ENCODE measurements at places on chromosomes 4 and X.

DNA sequence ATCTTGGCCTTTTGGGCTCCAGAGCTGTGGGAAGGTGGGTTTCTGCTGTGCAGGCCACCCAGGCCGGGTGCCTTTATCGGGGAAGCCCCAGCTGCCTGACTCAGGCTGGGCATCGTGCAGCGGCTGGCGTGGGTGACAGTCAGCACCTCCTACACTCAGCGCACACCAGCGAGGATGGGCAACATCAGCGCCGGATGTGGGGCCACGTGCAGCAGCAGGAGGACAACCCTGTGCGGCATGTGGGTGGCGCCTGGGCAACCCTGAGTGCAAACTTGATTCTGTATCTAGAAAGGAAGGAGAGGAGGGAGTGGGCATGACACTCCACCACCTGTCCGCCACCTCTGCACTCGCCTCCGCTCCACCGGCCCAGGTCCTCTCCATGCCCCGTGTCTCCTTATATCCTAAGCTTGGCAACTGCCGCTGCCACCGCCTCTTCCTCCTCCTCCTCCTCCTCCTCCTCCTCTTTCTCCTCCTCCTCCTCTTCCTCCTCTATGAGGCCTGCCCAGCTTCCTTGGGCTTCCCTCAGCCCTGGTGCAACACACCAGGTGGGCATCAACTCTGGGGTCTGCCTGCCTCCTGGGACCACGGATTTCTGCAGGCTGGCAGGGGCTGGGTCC is 107.4 kb upstream of the AFAP1 start:
- no peak for DNase-seq

DNA sequence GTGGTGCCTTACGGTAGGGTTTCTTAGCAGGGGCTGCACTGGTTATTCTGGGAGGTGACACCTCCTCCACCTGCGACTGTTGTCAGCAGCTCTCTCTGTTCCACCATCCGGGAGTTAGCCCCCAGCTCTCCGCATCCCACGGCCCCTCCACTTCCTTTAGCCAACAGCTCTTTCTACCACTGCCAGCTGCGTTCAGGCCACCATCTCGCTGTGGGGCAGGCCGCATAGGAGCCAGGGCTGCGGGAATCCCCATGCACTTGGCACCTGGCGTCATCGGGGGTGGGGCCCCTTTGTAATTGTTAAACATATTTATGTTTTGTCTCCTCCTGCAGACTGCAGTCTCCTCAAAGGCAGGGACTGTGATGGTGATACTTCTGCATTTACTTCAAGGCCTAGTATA is 480.2 kb downstream of the SMARCA1 start:
- no peak for DNase-seq

- DNase-seq = no peak
Measured at GRCh38 chr4:172786039-172786792, 382.4 kb upstream of the GALNT7 start.

DNA sequence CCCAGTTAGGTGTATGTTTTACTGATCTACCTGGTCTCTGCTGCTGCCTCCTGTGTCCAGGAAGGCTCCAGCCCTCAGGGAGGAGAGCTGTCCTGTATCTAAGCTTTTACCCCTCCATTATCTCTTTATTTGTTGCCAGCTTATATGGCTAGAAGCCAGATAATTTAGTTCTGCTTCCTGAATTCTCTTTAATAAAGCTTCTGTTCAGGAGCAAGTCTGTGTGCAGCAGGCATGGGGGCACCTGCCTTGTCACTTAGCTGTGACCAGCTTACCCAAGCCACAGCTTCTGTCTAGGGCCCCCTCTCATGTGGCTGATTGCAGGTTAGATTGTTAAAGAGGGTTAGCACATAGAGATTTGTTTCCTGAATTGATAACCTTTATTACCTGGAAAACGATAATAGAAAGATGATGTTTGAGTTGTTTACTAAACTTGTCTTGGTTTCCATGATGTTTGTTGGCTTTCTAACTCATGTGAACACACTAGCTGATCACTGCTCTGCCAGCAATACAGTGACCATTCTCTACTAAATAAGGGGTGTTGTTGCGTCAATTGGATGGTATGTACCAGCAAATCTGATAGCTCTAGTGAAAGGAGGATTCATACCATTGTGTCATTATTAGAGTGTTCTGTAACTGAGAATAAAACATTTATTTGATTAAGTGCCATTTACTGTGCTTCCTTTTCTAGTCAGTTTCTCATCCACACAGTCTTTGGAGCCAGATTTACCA is 189.8 kb upstream of the ANK2 start:
- no peak for DNase-seq

DNA sequence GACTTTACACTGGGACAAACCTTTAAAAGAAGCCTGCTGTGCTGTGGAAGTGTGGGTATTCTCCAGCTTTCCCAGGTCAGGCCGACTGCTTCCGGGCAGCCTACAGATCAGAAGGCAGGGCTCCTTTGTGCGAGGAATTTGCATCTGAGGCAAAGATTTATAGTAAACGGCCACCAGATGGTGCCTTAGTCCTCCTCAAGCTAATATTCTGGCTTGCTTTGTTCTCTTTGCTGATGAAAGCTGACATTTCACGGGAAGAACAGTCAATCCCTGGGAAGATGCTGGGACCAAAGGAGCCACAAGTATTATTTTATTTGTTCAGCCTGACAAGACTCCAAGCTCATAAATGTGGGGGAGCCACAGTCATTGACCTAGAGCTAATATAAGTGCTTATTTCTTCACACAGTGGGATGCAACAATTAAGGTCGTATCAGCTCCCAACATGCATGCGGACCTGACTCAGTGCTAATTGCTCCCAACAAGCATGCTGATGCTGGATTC is 120.7 kb upstream of the TRIM2 start:
- peak; percentile 84 for DNase-seq

DNA sequence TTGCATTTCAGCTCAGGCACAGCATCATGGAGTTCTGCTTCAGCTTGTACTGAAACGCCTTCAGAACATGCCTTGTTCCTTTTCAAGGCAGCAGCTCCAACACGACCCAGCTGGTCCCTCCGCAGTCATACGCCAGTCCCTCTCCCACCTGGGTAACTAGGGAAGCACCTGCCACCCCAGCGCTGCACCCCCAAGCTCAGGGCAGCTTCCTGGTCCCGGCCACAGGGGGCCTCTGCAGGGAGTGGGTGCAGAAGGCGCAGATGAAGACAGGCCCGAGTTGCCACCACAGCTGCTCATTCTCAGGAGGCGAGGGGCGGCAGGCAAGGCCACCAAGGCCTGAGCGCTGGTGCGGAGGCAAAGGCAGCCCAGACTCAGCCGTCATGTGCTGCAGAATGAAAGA is 21.8 kb downstream of the WDR1 start:
- DNase-seq = no peak
